ENCODE measurements at places on chromosomes 4 and X.

DNA sequence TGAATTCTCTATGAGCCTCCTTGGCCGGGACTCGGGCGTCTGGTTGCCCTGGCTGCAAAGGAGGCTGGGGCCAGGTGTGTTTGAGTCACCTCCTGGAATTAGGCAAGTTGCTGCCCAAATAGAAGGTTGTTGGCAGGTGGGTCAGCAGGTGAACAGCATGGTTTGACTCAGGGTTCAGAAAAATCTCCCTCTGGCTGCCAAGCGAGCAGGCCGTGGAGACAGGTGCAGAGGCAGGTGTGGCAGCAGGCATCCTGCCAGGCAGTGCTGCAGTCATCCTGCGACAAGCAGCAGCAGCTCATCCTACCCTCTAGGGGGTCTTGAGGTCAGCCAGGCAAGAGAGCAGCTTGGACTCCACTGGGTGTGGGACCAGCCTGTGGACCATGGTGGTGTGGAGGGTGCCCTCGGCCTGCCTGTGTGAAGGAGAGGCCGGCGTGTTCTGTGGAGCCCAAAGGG is 8.2 kb downstream of the MSANTD1 start:
- DNase-seq: no peak

DNA sequence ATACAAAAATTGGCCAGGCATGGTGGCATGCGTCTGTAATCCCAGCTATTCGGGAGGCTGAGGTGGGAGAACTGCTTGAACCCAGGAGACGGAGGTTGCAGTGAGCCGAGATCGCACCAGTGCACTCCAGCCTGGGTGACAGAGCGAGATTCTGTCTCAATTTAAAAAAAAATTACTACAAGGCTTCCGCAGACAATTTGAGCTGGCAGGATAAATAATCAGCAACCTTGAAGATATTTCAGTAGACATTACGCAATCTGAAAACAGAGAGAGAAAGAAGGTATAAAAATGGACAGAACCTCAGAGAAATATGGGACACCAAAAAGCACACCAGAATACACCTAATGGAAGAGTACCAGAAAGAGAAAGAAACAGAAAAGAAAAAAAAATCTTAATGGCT is 25.3 kb downstream of the HS6ST2 start:
- no peak for DNase-seq

GRCh38 chr4:3375688-3376087 is 66.1 kb upstream of the HGFAC start:
- DNase-seq: no peak

- no peak for DNase-seq
Measured at GRCh38 chr4:75254745-75255144, 259.5 kb downstream of the RCHY1 start.

DNA sequence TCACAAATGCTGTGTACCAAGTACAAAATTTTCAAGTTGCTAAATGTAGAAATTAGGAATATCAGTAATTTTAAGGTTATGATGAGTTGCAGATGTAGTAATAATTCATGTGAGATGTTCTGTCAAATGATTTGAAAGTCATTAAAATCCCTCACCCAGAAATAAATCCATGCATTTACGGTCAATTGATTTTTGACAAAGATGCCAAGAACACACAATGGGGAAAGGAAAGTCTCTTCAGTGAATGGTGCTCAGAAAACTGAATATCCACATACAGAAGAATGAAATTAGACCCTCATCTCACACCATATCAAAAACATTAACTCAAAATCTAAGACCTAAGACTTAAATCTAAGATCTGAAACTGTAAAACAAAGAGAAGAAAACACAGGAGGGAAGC is 12.9 kb upstream of the BMPR1B start:
- no peak for DNase-seq

GRCh38 chrX:17788439-17788838 is 51.1 kb downstream of the SCML1 start:
- peak; percentile 29 for DNase-seq

GRCh38 chrX:10501611-10502010 is 118.8 kb downstream of the MID1 start:
- no peak for DNase-seq

DNA sequence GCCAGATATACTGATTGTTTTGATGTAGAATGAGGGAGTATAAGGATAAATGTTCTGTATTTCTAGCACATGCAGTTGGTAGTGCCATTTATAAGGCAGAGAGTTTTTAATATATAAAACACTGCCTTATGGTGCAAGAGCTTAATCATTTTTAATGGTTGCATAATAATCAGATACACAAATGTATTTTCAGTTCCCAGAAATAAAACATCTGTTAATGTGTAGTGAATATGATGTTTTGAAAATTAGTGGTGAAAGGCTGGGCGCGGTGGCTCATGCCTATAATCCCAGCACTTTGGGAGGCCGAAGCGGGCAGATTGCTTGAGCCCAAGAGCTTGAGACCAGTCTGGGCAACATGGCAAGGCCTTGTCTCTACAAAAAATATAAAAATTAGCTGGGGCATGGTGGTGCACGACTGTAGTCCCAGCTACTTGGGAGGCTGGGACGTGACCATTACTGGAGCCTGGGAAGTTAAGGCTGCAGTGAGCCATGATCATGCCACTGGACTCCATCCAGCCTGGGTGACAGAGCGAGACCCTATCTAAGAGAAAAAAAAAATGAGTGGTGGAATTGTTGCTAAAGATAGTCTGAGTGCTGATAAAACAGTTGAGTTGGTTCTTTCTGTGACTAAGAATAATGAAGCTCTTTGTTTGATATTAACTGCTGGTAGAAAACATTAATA is 29.3 kb downstream of the CLCN3 start:
- DNase-seq: no peak

DNA sequence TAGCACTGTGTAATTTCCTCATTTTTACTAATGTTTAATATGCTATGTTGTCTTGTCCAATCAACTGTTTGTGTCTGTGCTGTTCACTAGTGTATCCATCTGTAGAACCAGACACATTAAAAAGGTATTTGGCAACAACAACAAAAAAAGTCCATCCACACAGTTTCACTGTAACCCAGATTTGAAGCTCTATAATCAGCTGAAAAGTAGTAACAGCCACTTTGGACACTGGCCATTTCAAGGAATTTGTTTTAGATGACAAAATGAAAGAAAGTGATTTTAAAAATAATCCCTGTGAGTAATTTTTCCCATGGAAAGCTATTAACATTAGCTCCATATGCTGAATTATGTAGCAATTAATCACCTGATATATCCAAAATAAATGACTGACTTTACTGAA is 2.2 kb upstream of the FBXL5 start:
- no peak for DNase-seq

DNA sequence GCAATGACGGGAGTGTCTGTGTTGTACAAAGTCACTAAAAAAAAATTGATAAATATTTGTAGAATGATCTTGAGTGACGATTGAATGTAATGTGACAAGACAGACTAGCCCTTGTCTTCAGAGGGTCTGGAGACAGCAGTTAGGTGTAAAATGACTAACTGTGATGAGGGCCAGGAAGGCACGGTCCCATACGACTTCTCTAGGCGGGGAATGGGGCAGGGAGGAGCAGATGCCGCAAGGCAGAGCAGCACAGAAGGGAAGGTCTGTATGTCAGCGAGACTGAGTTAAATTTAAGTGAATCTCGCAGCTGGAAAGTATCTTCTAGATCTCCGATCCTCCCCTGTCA is 405 bp downstream of the CENPE start:
- no peak for DNase-seq

GRCh38 chr4:42750856-42751255 is 94.0 kb upstream of the ATP8A1 start:
- DNase-seq: no peak

DNA sequence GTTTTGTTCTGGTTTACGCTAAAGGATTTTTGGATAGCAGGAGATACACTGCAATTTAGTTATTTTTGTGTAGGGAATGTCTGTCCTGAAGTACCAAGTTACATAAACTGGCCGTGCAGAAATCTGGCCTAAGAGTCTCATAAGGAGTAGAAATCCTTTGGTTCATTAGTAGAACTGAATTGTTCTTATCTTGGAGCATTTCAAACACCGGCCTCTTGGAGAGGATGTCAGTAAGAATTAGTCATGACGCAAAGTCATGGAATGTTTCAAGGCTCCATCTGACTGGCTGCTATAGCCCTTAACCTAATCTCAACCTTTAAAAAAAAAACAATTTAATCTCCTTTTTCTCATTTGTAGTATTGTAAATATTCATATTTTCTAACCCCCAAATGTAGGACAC is 15.2 kb downstream of the PDLIM3 start:
- DNase-seq: no peak

GRCh38 chrX:13433298-13433605 is 113.4 kb upstream of the ATXN3L start:
- no peak for DNase-seq

DNA sequence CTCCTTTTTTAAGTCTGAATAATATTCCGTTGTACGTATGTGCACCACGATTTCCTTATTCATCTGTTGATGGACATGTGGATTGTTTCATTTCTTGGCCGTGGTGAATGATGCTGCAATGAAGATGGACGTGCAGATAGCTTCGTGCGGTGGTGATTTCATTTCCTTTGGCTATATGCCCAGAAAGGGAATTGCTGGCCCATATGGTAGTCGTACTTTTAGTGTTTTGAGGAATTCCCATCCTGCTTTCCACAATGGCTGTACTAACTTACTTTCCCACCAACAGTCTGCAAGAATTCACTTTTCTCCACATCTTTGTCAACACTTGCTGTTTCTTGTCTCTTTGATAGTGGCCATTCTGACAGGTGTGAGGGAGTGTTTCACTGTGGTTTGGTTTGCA is 12.8 kb downstream of the ZFP42 start:
- DNase-seq: no peak

DNA sequence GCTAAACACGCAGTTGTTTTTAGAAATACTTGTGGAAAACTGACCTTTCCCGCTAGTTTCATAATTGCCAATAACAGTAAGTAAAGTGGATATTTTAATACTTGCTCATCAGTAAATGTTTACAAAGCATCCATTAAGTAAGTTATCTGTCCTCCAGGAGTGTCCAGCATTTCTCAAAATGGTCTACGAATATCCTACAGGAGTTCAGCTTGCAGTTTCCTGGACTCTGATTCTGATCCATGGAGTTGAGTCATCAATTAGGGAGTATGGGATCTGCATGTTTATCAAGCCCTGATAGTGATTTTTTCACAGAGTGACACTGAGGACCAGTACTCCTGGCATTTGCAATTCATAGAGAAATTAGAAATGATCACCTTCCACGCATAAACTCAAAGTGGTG is 325.2 kb upstream of the AADAT start:
- DNase-seq: no peak

- no peak for DNase-seq
Measured at GRCh38 chr4:54096295-54096962, 3.5 kb upstream of the GSX2 start.

GRCh38 chr4:56511098-56511497 is 5.5 kb downstream of the ARL9 start:
- no peak for DNase-seq
